ENCODE measurements at places on chromosomes 7 and 10. TPM values are rescaled to one million over a fixed set of nuclear protein-coding genes. Genes with fewer than 3 reads are reported as not detected.

POMZP3 gene
- total RNA-seq: 5.1 TPM

GRCh38 chr10:133325440-133326222 lies 11.1 kb downstream of the CALY start:
- no peak for DNase-seq

CDK14 gene
- total RNA-seq: 9.9 TPM

DNA sequence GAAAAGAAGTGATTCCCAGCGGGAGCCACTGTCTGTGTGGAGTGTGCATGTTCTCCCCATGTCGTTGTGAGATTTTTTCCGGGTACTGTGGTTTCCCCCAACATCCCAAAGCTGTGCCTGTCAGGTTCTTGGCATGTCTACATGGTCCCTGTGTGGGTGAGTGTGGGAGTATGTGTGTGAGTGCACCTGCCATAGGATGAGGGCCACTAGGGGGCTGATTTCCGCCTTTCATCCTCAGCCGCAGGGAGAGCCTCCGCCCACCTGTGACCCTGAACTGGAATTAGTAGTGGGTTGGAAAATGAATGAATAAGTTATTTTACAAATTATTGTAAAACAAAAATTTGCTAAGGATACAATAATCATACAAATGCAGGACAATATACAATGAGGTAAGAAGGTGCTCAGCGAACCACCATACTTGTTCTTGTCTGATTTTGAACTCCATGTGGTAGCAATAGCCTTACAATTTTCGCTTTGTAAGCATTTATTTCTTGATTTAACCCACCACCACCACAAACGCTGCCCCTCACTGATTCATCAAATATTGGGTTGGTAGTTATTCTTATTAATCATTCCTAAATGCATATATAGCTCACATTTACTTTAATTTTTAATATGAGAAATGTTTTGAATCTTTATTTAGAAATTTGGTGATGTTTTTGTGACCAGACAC lies 641.2 kb upstream of the VSTM2A start:
- DNase-seq: no peak

- DNase-seq: no peak
These were observed 19.5 kb upstream of the INSYN2A start for GRCh38 chr10:127215866-127216265.

KMT2E gene
- 38.2 TPM for total RNA-seq

CYP2C18 gene
- 0.04 TPM for total RNA-seq

OR6B1 gene
- total RNA-seq: not detected

CCDC136 gene
- total RNA-seq: 5.2 TPM

COPS6 gene
- 76.6 TPM for total RNA-seq

DNA sequence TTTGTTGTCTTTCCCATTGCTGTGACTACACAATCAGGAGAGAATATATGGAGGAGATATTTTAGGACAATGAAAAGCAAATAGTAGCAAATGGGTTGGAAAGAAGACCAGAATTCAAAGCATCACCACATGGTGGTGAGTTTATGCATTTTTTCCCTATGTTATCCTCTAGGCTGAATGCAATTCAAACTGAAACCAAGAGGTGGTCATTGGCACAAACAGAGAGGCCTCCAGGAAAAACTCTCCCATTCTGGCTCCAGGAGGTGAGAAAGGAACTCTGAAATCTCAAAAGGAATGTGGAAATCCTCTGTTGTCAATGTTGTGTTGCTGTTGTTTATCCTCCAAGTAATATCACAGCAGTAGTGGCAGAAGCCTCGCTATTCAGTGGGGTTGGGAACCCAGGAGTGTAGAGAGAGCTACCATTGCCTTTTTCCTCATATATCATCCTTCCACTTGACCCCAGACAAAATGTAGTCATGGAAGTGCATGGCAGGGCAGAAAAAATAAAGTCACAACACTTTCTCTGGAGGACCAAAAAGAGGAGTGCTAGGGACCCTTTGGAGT lies 819.1 kb downstream of the GRID1 start:
- DNase-seq: peak; percentile 49

EPDR1 gene
- 226 TPM for total RNA-seq

MYO1G gene
- total RNA-seq: not detected

DNA sequence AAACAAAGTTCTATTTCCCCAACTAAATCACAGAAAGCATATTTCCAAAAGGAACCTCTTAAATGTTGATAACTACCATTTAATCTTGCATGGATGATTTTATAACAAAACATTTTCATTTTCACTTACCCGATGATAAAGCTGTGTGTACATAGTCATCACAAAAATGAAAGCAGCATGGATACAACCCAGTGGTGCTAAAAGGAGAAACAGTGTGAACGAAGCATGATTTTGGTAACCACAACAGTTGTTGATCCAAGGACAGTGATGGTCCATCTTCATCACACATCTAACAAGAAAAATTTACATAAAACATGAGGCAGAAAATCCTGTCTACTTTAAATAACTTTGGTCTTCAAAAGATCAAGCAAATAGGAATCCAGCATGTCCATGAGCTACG lies 4.7 kb downstream of the ZDHHC6 start:
- DNase-seq: no peak

FAM131B gene
- 3.1 TPM for total RNA-seq

- no peak for DNase-seq
These were observed 56.5 kb upstream of the SP4 start for GRCh38 chr7:21371360-21371759.

SPDYE6 gene
- total RNA-seq: not detected

- no peak for DNase-seq
These were observed 69.2 kb downstream of the UNCX start for GRCh38 chr7:1301882-1302251.

DNA sequence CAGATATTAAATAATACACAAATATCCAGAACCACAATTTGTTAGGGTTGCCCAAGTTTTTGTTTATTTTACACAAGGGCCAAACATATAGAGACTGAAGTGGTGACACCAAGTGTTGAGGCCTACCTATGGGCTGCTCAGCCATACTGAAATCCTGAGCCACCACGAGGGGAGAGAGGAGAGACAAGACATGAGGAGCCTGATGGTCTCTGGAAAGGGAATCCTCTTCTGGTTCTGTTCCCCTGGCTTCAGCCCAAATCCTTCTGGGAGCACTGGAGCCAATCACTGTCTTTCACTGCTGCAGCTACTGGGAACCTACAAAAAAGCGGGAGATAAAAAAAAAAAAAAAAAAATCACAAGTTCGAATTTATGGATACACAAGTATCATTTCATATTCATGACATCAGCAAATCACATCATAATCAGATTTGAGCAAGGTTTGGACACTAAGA lies 1.9 kb downstream of the SKIDA1 start:
- no peak for DNase-seq

- DNase-seq: no peak
These were observed 383.3 kb downstream of the INHBA start for GRCh38 chr7:41319581-41319980.

ZNF736 gene
- total RNA-seq: 5.0 TPM
